NCI-H1105 (cell line): ENCODE measurements at places on chromosomes 1 and 21.

GRCh38 chr1:23628951-23629387, 62.6 kb upstream of the RPL11 start:
- no peak for DNase-seq

DNA sequence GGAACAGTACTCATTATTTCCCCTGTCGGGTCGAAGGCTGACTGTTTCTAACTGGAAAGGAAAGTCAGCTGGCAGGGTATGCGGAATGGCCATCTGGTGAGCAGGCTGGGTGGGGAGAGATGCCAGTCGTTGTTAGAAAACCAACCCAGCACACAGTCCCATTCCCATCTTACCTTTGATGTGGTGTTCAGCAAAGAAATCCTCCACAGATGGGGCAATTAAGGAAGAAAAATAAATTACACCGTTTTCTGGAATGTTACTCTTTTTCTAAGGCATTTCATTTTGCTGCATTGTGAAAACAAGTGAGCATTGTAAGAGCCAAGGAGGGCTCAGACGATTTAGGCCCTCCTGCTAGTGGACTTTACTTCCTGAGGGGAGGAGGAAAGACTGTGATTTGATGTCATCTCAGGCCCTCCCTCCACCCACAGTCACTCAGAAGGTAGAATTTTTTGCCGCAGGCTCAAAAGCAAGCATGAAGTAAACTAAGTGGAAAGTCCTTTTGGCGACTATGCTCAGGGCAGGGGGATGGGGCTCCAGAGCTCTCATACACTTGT, at the start of gene SLC16A4:
SLC16A4 (minus strand) TSS at position 335 of the 554 bp plus-strand sequence. CDS start 1,703 bp downstream, outside the sequence.
- DNase-seq, result no peak

DNA sequence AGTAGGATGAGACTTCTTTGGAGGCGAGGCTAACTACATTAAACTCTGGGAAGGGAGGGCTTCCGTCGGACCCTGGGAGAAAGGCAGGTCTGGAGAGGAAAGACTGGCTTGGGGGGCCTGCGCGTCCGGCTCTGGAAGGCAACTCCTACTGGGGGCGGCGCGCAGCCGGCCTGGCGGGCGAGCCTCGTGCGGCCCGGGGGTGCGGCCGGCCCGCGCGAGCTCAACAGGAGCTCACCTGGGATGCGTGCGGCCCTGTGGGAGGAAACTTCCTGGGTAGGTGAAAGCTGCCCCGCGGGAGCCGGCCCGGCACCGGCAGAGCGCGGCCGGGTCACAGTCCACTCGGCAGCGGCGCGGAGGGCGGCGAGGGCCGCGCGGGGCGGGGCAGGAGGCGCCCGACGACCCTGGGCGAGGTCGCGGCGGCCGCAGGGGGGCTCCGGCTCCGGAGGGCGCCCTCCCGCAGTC, 449 bp downstream of the EPS15 start:
- DNase-seq, result peak; percentile 19

DNA sequence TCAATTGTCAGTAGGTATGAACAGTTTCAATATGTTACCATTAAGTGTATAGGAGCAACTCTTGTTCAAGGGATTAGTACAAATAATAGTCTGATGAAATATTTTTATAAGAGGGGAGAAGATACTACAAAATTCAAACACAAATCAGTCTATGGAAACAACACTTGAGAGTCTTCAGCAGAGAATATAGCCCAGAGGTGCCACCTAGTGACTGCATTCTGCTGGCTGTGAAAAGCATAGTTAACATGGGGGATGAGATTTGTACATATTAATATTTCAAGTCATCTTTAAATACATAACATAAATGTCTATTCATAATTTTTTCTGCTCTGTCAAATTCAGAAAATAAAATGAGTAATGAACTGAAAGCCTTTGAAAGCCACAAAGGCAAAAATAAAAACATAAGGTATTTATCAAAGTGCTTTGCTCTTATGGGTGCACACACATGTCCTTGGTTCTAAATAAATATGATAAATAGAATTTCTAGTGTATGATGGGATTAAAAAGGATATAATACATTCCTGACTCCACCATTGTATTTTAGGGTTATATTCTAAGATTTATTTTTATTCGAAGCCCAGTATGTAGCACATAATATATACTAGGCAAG, 440.9 kb upstream of the ZRANB2 start:
- DNase-seq, result peak; percentile 46

DNA sequence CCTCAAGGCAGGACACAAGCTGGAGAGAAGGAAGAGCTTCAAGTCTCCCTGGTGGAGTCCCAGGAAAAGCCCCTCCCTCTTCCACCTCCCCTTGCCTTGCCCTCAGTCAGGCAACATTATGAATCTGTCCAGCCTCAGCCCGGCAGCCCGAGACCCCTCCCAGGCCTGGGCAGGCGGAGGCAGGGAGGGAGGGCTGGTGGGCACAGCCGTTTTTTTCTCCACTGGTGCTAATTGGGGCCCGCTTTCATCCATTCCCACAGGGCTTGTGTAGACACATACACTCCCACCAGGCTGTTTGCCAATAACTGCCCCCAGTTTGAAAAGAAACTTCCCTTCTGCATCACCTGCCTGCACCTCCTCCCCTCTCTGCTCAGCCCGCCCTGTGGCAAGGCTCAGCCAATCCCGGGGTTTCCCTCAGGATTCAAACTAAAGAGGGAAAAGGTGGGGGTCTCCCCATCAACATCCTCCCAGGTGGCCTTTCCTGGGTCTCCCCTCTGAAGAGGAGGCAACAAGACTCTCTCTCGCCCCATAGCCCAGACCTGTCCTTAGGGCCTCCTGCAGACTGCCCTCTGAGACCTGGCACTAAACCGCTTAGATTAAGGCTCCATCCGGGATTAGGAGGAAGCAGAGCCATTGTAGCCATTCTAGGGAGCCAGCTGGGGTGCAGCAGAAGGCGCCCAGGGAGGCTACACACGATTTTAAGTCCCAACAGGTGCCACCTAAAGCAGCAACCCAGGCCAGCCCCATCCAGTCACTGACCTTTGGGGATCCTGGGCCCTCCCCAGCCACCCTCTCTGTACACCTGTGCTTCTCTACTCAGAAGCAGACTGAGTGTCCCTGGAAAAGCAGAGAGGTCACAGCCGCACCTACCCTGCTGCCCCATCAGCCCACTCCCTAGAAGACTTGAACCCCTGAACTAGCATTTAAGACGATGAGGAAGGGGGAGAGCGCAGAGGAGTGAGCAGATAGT, 3.5 kb downstream of the IGSF9 start:
- peak; percentile 99 for DNase-seq

DNA sequence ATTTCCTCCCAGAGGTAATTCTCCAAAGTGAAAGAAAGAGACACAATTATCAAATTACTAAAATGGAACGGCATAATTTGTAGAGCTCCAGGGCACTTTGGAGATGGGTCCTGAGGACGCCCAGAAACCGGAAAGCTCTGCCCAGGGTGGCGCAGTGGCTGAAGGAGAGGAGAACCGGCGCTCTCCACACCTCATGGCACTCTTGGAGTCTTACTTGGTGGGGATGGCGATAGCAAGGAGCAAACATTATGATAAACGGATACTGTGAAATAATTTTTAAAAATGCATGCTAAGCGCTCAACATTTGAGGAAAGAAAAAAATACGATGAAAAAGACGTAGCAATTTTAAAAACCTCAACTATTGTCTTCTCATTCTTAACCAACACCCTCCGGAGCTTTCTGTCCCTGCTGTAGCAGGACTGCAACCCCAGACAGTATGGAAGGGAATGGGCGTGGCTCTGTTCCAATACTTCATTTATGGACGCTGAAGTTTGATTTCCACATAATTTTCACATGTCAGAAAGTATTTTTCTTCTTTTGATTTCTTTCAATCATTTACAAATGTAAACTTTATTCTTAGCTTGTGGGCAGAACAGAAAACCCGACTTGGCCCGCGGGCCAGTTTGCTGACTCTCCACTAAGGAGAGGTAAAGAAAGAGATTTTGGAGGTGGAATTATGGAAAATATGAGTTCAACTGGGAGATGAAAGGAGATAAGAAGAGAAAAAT, 1.1 kb downstream of the S100A11 start:
- no peak for DNase-seq

DNA sequence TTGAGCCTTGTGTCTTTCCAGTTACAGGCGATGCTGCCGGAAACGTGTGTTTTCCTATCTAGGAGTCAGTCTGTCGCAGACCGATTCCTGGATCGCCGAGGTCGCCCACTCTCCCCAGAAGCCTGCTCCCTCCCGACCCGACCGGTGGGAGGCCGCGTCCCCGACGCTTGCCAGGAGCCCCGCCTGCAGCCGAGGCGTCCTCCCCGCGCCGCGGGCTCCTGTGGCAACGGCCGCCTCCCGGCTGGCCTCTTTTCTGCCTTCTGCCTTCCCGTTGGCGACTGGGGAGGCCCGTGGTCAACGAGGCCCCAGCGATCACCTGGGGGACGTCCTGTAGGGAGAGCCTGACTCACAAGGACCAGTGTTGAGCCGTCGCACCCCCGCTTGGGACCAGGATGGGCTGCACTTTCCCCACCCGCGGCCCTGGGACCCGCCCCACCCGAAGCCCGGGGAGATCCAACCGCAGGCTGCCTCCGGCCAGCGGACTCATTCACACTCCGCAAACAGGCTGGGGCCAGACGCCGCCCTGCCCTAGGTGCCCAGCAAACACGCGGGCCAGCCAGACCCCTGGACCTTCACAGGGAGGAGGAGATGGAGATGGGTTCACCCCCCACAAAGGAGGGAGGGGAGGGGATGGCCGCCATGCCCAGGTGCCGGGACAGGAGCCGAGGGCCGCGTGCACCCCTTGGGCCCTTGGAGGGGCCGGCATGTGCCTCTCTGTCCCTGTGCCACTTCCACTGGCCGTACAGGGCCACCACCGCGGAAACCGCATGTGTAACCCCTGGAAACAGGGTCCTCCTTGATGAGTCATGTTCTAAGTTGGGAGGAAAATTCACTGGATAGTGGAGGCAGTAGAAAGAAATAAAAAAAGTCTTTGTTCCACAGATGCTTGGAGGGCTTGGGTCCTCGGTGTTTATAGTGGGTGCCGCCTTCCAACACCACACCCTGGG, 7.2 kb upstream of the COL6A1 start:
- DNase-seq, result peak; percentile 23

DNA sequence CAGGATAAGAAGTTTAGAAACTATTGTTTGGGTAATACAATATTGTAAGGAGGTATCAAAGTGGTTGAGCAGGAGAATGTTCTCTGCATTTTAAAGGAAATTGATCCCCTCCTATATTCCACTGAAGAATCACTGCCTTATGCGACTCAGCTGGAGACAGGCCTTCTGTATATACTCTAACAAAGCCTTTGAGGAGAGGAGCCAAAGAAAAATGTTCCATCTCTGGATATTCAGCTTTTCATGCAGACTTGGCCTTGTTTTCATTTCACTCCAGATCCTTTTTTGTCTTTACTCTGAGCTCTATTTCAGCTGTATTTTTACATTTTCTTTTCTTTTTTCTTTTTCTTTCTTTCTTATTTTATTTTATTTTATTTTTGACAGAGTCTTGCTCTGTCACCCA, 42.1 kb upstream of the S1PR1 start:
- DNase-seq, result no peak

DNA sequence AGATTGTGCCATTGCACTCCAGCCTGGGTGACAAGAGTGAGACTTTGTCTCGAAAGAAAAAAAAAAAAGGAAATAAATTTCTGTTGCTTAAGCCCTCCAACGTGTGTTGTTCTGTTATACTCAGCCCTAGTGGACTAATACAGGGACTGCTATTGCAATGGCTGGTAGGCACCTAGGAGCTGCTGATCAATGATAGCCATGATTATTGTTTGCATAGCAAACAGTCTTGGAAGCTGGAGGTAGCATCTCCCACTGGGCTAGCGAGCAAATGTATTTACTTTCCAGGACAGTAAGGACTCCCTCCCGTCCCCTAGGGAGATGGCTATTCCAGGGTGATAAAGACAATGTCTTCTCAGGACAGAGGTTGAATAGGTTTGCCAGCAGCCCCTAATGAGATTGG, 13.5 kb upstream of the TNFRSF8 start:
- no peak for DNase-seq

- DNase-seq, result peak; percentile 52
Measured at GRCh38 chr1:119674835-119675289, 26.8 kb upstream of the ZNF697 start.

DNA sequence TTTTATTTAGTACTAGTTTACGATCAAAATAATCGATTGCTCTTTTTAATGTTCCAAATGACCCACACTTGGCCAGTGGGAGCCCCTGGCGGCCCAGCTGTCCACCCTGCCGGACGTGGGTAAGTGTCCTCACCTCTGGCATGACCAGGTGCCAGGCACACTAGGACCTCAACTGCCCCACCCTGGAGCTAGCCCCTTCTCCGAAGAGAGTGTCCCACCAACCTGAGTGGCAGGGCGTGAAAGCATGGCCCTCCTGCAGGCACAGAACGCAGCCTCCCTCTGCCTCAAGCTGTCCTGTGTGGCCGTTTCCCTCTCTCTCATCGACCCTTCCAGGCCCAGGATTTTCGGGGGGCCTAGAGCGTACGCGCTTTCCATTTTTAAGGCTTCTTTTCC, 32.9 kb upstream of the AGPAT3 start:
- DNase-seq, result no peak

- peak; percentile 40 for DNase-seq
Measured at GRCh38 chr1:111948209-111949171, 41.0 kb downstream of the KCND3 start.

DNA sequence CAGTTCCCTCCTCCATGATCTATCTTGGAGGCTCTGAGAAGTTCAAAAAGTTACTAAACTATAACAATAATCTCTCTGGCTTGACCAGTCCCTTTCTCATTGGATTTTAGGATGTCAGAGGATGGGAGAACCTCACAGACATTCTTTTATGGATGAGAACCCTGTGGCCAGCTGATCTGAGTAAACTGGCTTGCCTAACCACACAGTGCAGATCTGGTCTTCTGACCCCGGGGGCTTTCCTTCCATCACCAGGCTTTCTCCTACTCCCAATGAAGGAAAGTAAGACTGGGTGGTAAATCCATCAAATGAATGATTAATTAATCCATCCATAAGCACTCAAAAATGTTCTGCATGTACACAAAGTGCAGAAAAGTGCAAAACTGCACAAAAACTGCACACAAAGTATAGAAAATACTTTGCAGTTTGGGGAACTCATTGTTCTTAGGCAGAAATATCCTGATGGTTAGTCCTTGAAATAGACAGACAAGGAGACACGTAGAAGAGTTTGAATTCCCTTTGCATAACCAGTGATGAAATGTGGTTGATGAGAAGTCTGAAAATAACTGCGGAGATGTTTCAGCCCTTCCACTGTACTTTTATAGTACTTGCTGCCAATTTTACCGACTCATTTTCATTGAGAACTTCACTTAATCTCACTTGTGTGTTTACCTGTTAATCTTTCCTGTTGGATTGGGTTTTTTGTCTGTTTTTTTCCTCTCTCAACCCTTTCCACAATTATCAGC, 2.5 kb upstream of the F3 start:
- no peak for DNase-seq

- DNase-seq, result no peak
Measured at GRCh38 chr1:15944308-15945010, 31.4 kb downstream of the ZBTB17 start.

- no peak for DNase-seq
Measured at GRCh38 chr1:9224664-9225410, 9.7 kb upstream of the H6PD start.
